ENCODE measurements at places on chromosomes 1 and 21.

- no peak for DNase-seq
These were observed 43.0 kb upstream of the RGL1 start for GRCh38 chr1:183761871-183762270.

GRCh38 chr1:225548140-225548857, 104.6 kb downstream of the ENAH start:
- DNase-seq: peak; percentile 54

DNA sequence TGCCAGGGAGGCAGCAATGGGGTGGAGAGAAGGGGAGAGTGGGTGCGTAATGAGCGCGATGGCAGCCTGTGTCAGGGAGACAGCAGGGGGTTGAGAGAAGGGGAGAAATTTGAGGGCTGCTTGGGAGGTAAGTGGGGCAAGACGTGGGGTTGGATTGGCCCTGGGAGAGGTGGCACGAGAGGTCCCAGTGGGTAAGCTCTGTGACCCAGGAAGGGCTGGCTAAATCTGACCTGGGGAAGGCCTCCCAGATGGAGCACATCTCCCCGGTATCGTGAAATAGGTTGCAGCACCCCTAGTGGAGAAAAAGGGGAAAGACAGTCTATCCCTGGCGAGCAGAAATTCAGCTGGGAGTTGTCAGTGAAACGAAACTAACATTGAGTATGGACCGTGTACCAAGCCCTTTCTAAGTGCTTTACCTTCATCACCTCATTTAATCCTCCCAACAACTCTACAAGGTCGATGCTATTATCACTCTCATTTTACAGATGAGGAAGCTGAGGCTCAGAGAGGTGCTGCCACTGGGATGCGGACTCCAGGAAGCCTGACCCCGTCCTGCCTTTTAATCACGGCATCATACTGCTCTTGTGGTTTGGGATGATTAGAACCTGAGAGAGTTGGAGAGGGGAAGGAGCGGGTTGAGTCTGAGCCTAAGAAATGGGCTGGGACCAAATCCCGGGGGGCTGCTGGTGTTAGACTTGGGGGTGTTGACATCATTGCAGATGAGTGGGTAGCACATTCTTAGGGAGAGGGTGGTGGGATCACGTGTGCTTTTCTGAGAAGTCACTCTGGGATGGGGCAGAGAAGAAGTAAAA, 56.6 kb upstream of the RPL11 start:
- DNase-seq: peak; percentile 65

- DNase-seq: no peak
These were observed 2.5 kb upstream of the MFAP2 start for GRCh38 chr1:16982902-16983301.

DNA sequence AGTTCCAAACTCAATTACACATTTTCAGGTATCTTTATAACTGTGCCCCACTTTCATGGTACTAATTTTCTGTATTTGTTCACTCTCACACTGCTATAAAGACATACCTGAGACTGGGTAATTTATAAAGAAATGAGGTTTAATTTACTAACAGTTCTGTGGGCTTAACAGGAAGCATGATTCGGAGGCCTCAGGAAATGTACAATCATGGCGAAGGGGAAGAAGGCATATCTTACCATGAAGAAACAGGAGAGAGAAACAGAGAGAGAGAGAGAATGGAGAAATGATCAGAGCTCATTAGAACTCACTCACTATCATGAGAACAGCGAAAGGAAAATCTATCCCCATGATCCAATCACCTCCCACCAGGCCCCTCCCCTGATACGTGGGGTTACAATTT, 874.1 kb upstream of the B3GALT2 start:
- DNase-seq: no peak

DNA sequence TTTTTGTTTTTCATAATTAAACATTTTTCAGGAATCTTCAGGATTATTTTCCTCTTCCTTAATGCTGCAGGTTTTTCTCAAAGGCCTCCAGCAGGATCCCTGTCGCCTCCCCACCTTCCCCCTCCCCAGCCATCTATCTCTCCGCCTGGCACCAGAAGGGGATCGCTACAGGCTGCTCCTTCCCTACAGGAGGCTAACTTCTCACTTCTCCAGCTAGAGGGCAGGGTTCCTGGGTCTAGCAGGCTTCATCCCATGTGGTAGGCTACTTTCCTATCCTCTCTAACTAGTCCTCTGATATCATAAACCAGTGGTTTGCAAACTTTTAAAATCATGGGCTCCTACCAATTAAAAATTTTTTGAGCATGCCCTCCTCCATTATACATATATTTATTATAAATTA, 104.1 kb downstream of the KCNN3 start:
- no peak for DNase-seq

DNA sequence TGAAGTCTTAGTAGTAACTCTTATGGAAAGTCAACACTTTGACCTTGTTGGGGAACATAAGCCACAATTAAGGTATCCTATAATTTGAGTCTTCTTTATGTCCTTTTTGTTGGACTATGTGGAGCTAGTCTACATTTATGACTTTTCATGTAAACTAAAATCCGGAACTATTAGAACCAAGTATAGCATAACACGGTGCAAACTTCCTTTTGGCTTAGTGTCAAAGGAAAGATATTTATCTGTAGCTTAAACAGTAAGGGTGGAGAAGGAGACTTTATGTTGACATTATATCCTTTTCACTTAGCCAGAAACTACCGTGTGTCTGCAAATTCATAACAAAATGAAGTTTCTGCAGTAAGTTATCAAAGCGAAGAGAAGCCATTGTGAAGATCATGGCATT, 7.3 kb downstream of the UAP1 start:
- no peak for DNase-seq

DNA sequence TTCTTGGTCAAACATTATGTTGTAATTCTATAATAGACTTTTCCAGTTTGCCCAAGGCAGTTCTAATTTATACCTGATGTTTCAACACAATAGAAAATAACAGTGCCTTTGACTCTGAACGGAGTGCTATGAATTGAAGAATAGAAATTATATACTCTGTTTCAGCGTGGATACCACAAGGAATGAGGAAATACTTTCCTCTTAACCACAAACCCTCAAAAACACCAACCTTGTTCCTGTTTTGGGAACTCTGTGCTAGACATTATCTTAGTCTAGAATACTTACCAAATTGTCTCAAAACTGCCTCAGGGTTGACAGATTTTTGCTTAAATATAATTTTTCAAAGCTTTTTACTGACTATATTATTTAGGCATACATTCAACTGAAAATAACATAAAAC, 1629.3 kb downstream of the MRPL39 start:
- no peak for DNase-seq

DNA sequence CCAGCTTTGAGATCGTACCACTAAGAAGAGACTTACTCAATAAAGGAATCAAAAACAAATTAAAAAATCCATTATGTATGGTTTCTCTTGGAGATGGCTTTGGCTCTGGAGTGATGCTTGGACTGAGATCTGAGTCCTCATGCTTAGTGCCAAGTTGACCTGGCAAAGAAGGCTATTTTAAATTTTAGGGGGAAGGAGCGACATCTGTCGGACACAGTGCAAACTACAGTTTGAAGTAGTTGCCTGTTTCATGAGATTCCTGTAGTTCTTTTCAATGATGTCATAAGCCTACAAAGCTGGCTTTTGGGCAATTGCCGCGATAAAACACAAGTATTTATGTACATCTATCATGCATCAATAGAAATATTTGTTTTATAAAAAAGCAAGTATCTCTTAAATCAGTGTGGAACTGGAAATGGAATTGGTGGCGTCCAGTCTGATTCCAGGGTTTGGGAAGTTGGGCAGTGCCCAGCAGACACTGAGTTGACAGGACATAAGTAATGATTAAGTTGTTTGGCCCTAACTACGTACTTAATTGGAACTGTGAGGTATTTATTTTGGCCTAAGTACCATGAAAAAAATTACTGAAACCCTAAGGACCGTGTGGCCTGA, 50.0 kb downstream of the TBCE start:
- DNase-seq: peak; percentile 59

GRCh38 chr1:11955221-11955620, 20.7 kb downstream of the PLOD1 start:
- no peak for DNase-seq

GRCh38 chr1:208951908-208952307, 631.6 kb upstream of the CAMK1G start:
- DNase-seq: peak; percentile 81

GRCh38 chr1:173122958-173123852, 72.5 kb upstream of the TNFSF18 start:
- peak; percentile 3 for DNase-seq

DNA sequence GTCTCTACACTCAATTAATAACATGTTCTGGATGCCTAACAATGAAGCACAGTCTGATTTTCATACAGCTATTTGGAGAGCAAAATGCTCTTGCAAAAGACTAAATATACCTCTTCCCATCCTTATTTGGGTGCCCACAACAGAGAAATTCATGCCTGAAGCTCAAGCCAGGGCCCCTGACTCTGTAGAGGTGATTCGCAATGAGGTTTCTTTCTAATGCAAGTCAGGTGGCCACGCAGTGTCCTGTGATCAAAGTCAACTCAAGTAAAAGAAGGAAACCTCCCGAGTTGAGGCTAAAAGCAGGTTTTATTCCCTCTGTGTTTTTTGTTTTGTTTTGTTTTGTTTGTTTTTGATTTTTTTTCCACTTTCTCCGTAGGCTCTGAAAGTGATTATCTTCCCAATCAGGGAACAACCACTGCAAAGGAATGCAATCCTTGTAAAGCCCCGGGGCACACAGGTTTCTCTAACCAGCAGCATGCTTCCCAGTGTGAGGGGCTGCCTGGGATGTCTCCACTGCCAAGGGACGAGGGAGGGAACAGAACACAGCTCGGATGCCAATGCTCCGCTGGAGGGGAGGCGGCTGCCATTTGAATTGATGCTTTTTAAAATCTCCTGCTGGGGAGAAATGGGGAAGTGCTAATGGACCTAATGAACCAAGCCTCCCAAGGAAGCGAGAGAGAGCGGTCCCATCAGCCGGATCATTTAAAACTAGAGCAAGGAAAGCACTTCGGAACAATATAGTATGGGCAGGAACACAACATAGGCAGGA, 73.8 kb upstream of the SSX2IP start:
- no peak for DNase-seq

DNA sequence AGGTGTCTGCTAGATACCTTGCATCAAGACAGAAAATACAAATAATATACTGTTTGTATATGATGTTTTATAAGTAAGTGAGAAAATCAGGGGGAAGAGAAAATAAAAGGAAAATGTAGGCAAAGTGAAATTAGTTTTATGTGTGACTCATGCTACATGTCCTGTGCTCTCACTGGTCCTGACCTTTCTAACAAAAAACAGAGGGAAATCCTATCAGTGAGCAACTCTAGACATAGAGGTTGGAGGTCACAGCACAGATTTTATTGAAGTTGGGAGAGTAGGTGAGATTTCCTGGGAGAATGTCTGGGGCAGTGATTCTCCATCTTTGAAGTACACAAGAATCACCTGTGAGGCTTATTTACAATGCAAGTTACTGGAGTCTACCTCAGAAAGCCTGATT, 9.5 kb downstream of the SCCPDH start:
- no peak for DNase-seq

- no peak for DNase-seq
These were observed 8.3 kb upstream of the CD101 start for GRCh38 chr1:116993286-116993685.

DNA sequence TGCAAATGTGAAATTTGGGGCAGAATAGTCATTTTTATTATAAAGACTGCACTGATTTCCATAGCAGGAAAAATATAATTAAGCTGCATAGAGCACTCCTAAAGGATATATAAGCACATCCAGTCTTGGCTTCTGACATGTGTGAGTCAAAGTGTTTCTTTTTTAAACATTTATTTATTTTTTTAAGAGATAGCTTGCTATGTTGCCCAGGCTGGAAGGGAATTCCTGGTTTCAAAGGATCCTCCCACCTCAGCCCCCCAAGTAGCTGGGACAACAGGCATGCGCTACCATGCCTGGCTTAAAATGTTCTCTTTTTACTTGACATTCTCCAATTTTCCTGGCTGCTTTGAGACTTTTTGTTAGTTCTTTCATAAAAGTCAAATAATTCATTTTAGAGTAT, 126.1 kb downstream of the HMCN1 start:
- no peak for DNase-seq

- DNase-seq: no peak
These were observed 1147.6 kb upstream of the ADGRL4 start for GRCh38 chr1:80154176-80154575.

- no peak for DNase-seq
These were observed 29.6 kb upstream of the PCBP3 start for GRCh38 chr21:45613881-45614280.

GRCh38 chr1:206864939-206865671, at the start of gene IL20:
Gene IL20, plus strand, starts transcription at chr1:206865623. Its CDS starts 230 bp downstream, at chr1:206865853.
- peak; percentile 4 for DNase-seq

DNA sequence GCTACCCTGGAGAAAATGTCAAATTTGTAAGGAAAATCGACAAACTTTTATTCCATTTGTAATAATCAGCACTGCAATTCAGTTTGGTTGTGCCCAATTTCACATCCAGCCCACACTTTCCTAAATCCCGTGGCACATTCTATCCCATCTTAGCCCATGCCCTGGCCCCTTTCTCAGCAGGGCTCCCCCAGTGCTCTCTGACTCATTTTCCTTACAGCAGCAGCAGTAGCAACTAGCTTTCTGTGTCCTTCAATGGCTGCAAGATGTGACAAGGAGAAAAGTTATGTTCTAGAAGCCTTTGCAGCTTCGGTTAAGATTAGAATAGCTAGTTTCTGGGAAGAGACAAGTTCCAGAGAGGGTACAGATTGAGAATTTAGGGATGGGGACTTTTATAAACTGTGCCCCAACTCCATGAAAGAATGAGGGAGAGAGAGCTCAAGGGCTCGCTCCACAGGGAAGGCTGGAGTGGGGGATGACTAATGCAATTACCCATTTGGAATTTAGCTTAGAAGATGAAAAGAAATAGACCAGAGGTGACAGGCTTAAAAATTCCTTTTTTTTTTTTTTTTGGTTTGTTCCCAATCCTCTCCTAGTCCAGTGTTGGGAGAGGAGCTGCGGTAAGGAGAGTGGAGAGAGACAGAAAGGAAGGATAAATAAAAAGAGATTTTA, 47.0 kb upstream of the POU2F1 start:
- DNase-seq: no peak

All from SK-N-DZ (cell line).